ENCODE measurements at places on chromosomes 5 and 9.
A peak's percentile ranks its signal among the peaks of the same experiment; 100 is the strongest.

DNA sequence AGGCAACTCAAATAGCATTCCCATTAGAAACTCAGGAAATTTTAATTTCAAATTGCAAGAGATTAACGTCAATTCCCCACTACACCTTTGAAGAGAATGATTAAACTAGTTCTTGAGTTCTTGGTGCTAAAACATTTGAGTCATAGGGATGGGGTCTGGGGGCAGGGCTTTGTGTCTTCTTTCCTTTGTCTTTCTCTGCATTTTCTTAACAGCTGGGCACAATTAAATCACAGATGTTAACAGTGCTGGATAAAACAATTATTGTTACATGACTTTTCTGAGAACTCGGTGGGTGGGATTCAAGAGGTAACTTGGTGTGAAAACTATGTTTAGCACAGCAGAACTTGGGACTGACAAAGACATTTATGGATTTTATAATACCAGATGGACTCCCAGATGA lies 351.9 kb upstream of the TNC start:
- no peak for DNase-seq

GRCh38 chr5:181160152-181160754 lies 12.9 kb downstream of the OR2V2 start:
- DNase-seq = peak; percentile 17

GRCh38 chr9:80932947-80933780 lies 756.2 kb downstream of the TLE1 start:
- DNase-seq = no peak

DNA sequence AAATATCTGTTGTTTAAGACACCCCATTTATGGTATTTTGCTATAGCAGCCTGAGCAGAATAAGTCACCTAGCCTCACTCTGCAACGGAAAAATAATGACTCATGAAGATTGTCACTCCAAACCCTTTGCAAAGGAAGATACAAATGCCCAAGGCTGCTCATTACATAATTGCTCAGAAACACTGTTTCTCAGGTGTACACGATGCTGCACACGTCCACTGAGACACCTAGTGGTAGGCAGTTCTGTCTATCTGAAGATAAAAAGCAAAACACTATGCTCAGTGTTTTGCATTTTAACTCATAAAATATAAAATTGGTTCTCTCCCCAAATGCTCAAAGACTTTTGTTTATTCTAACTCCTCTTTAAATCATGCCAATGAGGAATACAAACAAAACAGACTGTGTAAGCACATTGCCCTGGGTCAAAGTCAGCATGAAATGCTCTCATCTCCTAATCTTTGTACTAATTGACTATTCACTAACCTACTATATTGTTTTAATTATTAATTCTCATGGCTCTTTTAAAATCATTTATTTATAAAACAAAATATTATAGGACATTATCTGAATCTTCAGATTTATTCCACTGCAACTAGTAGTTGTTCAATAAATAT lies 7.7 kb upstream of the TSLP start:
- no peak for DNase-seq

GRCh38 chr5:139012176-139012575 lies 137.0 kb upstream of the LRRTM2 start:
- DNase-seq = no peak

- DNase-seq = no peak
These were observed 1127.8 kb downstream of the DTWD2 start for GRCh38 chr5:117860550-117860949.

DNA sequence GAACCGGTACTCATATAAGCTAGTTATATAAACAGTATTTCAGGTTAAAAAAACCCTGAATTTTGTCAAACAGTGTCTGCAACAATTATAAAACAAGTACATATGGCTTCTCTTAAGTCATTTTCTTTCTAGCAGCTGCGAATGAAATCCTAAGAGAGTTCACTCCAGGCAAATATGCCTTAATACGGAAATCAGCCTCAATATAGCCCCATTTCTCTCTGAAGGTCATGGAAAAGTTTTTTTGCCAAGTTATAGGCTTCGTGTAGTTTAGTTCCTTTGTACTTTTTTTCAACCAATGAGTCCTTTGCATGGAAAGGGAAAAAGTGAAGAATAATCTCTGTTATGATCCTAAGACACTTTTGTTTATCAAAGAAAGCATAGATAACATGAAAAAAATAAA lies 848.0 kb upstream of the ACO1 start:
- no peak for DNase-seq

- no peak for DNase-seq
These were observed 9.4 kb downstream of the ANKS6 start for GRCh38 chr9:98786750-98787510.

DNA sequence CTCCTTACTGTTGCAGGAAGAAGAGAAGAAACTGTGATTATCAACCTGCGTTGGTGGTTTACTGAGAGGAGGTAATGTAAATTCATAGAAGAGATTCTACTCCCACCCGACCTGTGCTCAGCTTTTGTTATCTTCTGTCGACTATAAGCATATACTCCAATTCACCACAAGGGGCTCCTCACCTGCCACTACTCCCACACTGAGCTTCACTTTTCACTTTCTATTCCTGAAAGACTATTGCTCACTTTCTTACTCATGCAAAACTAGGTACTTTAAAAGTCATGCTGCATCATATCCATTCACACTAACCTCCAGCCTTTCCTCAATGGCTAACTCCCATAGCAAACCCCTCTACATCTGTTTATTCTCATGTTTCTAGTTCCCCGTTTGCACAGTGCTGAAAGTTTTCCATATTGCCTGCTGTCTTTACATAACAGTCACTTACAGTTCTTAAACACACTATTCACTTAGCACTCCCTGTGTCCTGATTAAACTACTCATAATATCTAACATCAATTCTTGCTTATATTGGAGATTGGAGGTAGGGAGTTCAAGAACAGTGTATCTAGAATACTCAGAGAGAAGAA lies 1062.6 kb downstream of the NR2F1-AS1 start:
- no peak for DNase-seq

GRCh38 chr5:172114875-172115422 lies 73.1 kb downstream of the STK10 start:
- no peak for DNase-seq

- no peak for DNase-seq
These were observed 111.1 kb upstream of the EQTN start for GRCh38 chr9:27408001-27408400.

DNA sequence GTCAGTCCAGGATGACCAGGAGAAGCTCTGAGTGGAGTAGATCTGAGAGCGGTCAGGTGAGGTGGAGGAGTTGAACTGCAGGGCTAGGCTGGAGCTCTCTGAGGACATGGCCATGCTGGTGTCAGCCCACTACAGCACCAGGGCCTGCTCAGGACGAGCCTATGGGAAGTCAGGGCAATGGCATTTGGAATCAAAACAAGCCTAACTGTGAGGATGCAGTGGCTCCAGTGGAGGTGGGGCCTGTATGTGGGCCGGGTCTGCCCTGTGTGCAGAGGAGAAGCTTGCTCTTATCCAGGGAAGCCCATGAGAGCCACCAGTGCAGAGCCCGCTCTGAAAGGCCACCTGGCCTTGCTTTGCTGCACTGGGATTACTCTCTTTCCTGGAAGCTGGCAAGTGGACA lies 11.1 kb downstream of the CXCL14 start:
- DNase-seq = no peak

DNA sequence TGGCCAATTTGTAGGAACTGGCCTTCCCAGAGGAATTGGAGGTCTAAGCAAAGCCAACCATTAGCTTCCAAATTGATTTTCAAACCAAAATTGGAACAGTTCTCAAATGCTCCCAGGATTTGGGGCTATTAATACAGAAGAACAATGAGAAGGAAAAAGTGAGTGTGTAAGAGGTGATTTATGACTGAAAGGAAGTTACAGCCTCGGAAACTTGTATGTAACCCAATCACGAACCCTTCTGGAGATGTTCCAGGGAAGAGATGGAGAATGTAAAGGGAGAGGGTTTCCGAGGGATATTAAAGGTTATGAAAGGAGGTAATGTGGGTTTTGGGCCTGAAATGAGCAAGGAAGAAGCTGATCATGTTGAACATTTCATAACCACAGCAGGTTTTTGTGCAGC lies 93.2 kb upstream of the CXCL14 start:
- no peak for DNase-seq

DNA sequence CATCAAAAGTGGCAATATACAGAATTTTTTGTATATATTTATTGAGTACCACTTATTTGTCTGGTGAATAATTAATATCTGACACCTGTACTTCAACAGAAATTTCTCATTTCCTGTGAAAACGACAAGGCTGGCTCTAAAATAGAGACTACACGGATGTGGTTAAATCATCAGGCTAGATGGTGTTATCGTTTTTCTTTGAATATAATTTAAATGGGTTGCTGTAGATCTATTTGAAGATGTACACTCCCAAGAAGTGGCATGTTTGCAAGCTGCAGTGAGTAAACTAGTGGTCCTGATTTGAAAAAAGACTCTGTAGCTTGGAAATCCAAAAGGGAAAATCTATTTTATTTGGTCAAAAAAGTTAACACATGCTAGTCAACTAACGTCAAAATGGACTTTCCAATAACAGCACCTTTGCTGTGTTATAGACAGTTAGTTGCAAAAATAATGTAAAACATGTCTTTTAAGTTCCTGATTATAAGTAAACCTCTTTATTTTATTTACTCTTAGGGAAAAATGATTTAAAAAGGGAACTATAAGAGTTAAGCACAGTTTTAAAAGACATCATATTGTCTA lies 13.8 kb downstream of the ST8SIA4 start:
- DNase-seq = no peak

Measured in hippocampal formation (tissue), 2 donors.